Stimulated activated CD8-positive, alpha-beta memory T cell treated with anti-CD3 and anti-CD28 coated beads, Interleukin-2, amount 100 ng/mL, for 48 hours (primary cell): ENCODE measurements at places on chromosomes 13 and 19.

DNA sequence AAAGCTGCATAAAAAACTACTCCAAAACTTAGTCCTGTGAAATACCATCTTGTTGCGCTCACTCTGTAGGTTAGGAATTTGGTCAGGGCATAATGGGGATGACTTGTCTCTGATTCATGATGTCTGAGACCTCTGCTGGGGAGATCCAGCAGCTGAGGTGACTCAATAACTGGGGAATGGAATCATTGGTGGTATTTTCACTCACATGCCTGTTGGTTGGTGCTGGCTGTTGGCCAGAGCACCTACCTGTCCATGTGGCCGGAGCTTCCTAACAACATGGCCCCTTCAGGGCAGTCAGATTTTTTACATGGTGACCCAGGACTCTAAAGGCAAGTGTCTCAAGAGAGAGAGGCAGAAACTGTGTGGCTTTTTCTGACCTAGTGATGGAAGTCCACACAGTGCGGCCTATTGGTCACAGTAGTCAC, 7.4 kb upstream of the ESD start:
- no peak for DNase-seq

DNA sequence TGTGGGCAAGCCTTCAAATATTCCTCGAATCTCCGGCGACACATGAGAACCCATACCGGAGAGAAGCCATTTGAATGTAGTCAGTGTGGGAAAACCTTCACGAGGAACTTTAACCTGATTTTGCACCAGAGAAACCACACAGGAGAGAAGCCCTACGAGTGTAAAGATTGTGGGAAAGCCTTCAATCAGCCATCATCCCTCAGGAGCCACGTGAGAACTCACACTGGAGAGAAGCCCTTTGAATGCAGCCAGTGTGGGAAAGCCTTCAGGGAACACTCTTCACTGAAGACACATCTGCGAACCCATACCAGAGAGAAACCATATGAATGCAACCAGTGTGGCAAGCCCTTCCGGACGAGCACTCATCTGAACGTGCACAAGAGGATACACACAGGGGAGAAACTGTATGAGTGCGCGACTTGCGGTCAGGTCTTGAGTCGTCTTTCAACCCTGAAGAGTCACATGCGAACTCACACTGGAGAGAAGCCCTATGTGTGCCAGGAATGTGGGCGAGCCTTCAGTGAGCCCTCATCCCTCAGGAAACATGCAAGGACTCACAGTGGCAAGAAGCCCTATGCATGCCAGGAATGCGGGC, 28.8 kb downstream of the ZNF333 start:
- DNase-seq: no peak

GRCh38 chr13:70604448-70604847, 496.2 kb upstream of the KLHL1 start:
- DNase-seq: no peak

DNA sequence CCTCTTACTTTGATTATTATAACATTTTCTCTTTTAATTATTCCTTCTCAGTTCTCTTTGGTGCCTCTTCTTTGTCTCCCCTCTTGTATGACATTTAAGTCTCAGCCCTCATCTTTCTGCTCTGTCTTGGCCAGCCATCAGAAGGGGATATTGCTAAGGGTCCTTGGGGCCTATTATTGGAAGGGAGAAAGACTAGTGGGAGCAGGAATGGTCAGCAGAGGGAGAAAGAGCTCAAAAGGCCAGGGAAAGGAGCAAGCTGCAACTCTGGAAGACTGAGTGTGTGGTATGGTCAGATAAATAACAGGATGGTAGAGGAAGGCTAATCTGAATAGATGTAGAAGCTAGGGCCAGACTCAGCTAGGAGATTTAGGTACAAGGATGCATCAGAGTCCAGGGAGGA, 336.9 kb downstream of the TDRD3 start:
- no peak for DNase-seq

DNA sequence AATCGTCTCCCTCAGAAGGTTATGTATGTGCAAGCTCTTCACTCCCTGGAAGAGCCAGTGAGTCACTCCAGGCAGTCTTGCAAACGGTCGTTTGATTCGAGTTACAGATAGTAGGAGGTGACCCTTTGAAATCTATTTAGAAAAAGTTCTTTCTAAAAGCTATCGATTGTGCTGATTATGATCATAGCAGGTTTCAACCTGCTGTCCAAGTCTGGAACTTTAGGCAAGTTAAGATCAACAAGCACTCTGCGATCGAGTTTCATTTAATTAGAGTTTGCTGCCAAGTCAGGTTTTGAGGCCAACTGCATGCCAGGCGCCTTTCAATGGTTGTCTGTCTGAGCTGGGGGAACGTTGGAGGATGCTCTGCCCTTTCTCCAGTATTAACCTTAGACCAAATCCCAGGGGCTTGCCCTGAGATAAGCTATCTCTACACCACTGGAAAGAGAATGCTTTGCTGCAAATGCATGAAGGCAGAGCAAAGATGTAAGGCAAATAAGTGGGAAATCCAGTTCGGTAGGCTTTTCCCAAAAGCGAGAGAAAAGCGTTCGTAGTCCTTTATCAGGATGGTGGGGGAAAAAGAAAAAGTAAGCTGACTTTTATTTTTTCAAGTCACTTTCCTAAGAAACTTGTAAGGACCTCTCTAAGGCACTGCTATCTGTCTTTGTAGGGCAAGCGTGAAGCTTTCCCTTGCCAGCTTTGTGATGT, 287.5 kb downstream of the ATP8A2 start:
- DNase-seq: no peak

DNA sequence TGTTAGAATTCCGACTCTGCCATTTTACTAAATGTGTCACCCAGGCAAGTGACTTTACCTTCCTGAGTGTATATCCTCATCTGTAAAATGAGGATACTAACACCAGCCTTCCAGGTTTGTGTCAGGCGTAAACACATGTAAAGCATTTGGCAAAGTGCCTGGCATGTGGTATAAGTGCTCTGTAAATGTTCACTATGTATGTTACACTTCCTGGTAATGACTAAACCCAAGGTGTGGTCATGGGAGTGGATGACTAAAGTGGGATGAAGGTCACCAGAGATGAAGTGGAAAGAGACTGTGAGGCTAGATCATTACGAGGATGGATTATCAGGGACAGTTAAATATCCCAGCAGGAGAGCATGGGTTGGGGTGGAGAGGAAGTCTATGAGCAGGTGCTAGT, 25.6 kb downstream of the DEDD2 start:
- no peak for DNase-seq

DNA sequence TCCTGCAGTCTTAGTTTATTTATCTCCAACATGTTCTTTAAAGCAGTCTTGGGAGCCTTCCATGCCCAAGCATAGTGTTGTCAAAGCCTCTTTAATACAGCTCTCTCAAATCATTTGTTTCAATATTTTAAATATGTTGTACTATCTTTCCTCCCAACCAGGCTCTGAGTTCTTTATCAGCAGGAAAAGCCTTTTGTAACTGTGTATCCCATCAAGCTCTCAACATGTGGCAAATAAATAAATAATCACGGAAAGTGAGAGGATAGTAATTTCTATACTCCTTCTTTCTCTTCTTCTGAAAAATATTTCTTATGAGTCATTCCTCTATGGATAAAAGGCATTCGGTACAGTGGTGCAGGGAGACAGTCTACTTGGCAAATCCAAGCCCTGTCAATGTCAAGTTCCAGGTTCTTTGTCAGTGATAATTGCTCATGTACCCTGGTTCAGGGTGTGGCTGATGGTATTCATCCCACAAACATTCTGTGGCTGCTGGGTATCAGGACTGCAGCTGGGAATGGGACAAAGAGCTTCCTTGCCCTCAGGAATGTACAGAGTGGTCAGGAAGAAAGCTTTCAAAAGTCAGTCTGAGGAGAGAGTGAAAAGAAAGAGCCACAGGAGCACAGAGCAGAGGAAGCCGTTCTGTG, 384.3 kb downstream of the EFNB2 start:
- DNase-seq: no peak

GRCh38 chr19:35116072-35116801, 614 bp downstream of the FXYD3 start:
- DNase-seq: no peak

DNA sequence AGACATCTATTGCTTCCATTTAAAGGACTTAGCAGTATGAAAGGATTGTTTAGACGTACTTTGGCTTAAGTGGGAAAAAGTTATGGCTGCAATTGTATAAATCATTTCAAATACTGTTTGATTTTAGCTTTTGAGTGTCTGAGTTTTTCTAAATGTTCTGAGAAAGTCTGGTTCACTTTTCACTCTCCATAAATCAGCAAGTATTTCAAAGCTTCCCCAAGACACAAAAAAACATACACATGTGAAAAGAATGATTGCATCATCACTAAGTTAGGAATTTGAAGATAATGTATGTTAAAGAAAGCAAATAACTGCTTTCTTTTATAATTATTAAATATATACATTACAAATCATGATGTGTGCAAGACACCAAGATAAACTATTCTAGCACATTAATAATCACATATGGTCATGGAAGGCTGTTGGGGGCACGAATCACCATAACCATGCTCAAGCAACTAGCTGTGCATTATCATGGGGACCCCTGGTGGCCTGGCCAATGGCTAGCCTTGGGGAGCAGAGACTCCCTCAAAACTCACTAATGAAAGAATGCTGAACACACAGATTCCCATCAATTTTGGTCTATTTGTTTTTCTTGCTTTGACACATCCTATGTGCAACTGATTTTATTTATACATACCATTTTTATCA, 111.1 kb downstream of the MIPEP start:
- no peak for DNase-seq

DNA sequence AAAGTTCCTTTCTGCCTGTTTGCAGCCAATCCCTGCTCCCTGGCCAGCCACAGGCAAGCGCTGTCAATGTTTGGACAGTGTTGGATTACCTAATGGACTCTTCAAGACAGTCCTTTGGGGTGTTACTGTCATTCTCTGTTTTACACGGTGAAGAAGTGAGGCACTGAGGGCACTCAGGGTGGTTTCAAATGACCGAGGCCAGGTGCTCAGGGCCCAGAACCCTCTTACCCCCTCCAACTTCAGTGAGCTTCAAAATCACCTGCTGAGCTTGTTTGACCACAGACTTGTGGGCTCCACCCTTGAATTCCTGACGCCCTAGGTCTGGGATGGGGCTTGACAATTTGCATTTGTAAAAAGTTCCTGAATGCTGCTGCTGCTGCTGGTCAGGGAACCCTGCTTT, 97.9 kb downstream of the GGACT start:
- no peak for DNase-seq

DNA sequence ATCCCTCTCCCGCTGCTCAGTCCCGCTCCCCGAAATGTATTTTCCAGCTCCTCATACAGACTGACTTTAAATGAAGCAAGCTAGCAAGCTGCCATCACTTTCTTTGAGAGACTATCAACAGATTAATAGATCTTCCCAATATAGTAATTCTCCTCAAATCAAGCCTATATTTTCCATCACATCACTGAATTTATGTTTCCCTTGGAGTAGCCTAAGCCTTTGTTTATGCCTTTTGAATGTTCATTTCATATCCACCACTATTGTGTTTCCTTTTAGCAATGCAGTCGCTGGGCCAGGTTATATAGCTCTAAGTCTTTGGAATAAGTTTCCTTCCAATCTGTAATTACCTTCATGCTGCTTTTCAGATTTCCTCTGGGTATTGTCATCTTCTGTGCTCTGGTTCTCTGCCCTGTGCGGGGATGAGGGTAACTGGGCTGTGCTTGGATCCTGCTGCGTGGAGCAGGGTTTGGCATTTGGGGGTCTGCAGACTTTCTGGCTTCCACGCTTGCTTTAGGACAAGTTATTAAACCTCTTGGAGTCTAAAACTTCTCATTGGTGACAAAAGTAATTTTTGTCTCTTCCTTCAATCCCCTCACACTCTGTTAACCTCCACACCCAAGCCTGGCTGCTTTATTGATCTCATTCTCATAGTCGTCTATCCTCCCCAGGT, 256.9 kb downstream of the DLEU7 start:
- no peak for DNase-seq

DNA sequence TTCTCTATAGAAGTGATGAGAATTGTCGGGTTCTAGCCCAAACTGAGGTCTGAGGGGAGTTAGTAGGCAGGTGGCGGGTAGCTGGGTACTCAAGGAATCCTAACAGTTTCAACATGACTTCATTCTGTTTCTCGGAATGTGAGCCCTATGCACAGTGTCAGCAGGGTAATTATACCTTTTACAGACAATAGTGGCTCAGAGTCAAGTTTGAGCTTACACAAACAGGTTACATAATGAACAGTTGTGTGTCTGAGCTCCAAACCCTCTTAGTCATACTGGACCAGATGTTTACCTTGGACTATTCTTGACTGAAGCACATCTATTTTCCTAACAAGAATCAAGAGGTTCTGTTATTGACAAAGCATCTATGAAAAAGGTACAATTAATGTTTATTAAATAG, 1066.7 kb upstream of the PCDH20 start:
- DNase-seq: no peak

DNA sequence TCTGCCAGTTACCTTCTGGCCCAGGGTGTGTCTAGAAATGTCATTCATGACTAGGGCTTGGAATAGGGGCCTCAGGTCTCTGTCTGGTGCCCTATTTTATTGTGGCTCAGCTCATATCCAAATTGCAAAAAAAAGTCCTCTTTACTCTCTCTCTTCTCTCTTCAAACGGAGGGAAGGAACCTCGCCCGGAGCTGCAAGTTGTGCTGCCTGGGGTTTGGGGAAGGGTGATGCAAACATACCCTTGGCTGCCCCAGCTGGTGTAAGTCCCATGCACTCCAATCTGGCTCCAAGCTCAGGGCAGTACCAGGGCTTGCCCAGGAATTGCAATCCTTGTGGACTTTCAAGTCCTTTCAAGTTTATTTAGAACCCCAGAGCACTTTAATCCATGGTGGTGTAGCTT, 549.6 kb downstream of the PCDH17 start:
- DNase-seq: no peak

GRCh38 chr19:11102944-11103343, 13.7 kb downstream of the LDLR start:
- DNase-seq: no peak

DNA sequence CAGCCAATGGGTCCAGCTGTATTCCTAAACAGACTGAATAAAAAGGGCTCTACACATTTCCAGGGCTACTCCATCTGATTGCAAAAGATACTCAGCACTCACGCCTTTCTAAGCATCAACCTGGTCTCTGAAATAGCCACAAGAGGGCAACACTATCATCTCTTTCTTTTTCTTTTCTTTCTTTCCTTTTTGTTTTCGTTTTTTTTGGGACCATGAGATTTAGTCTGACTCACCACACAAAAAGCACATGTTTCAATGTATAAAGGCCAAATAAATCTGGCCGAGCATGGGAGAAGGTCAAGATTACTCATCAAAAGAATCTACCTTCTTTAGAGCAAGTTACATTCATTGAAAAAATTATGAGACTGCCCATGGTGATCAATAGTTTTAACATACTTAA, 805.6 kb upstream of the ARGLU1 start:
- no peak for DNase-seq
